ENCODE measurements at places on chromosomes 1 and 21.

- no peak for DNase-seq
Observed at GRCh38 chr21:34814529-34814951, 145.7 kb downstream of the CLIC6 start.

GRCh38 chr1:33501309-33501708 is 28.9 kb downstream of the ZSCAN20 start:
- DNase-seq, result no peak

DNA sequence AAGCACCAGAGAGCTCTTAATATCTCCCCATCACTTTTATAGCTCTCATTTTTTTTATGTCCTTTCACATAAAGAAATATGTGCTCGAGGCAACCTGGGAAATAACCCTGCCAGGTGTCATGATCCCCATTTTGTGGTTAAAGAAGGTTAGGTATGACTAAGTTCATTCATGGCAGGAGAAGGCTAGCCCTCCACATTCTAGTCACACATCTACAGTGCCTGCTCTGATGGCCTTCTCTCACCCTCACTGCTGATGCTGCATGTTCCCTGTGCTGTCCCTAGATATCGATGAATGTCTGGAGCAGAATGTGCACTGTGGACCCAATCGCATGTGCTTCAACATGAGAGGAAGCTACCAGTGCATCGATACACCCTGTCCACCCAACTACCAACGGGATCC is 187.5 kb downstream of the TPR start:
- DNase-seq, result no peak

GRCh38 chr1:246063013-246063616 is 444.0 kb downstream of the SMYD3 start:
- DNase-seq, result no peak

GRCh38 chr1:21030181-21030580 is 146.5 kb downstream of the EIF4G3 start:
- no peak for DNase-seq

GRCh38 chr1:172498857-172499256 is 34.1 kb upstream of the SUCO start:
- no peak for DNase-seq

- DNase-seq, result no peak
Observed at GRCh38 chr1:184485751-184486723, 99.2 kb downstream of the C1orf21 start.

DNA sequence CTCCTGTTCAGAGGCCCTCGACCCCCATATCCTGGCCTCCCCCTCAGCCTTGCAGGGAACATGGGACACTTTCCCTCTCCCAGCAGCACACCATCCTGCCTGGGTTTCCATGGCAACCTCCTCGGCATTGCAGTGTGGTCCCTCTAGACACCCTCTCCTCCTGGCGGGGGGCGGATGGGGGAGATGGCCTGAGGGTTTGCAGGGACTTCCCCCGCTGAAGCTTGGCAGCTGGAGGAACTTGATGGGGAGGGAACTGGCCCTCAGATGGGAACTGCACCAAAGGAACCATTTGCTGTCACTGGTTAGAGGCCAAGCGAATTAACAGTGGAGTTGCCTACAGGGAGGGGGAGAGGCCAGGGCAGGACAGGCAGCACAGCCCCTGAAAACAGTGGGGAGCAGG is 28.7 kb downstream of the RIMS3 start:
- no peak for DNase-seq

- DNase-seq, result no peak
Observed at GRCh38 chr21:20949884-20950283, 48.3 kb upstream of the NCAM2 start.

GRCh38 chr1:50156241-50157010 is 47.7 kb downstream of the ELAVL4 start:
- DNase-seq, result no peak

DNA sequence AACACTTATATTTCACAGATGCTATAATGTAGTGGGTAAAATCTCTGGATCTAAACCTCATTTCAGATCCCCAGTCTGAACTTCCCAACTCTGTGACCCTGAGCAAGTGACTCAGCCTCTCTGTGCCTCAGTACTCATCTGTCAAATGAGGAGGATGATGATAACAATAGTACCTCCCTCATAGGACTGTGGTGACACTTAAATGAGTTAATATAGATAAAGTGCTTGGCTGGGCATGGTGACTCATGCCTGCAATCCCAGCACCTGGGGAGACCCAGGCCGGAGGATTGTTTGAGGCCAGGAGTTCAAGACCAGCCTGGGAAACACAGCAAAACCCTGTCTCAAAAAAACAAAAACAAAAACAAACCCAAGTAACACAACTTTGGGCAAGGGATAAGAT is 4.7 kb upstream of the ECE1 start:
- DNase-seq, result no peak

DNA sequence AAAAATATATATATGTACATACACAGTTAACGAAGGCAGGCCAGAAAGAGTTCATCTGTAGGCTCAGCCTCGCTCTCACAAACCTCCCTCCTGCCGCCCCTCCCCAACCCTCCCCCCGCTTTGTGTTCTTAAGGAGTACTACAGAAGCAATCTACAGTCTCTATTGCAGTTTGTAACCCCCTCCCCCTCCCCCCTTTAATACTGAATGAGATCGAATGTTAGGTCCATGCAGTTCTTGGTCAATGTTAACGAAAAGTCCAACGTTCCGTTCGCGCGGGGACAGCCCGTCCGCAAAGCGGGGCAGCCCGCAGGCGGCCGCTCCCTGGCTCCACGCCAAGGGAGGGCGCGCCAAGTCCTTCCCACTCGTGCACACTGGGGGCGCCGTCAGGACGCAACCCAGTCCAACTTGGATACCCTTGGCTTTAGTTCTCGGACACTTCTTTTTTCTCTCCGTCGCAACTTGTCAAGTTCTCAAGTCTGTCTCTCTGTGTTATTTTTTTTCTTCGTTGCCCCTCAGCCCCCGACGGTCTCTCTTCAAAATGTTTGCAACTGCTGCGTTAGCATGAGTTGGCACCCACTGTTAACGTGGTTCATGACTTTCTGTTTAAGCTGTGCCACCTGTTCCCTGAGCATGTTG is 2.2 kb downstream of the JUN start:
- peak; percentile 71 for DNase-seq

DNA sequence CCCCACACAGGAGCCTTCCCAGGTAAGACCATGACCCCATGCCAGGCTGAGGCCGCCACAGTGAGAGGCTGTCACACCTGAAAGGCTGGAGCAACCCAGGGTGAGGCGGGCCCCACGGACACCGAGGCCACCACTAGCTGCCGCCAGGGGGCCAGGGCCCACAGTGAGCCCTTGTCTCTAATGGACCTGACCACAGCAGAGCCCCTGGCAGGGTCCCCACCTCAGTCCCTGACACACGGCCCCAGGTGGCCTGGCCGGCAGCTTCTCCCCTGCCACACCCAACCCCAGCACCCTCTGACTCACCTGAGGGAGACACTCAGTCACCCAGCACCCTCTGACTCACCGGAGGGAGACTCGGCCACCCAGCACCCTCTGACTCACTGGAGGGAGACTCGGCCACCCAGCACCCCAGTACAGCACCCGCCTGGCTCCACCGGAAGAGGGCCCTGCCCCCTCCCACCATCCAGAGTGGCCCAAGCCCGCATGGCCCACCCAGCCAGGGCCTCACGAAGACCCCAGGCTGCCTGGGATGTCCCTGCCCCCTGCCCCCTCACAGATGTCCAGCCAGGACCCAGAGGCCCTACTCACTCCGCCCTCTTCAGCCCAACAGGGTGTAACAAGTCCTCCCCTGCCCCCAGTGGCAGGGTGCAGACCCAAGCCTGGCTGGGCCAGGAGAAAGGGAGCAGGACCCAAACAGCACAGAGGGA is 4.4 kb downstream of the DVL1 start:
- DNase-seq, result peak; percentile 64

GRCh38 chr21:38524168-38525153 is 26.2 kb upstream of the ERG start:
- DNase-seq, result no peak

DNA sequence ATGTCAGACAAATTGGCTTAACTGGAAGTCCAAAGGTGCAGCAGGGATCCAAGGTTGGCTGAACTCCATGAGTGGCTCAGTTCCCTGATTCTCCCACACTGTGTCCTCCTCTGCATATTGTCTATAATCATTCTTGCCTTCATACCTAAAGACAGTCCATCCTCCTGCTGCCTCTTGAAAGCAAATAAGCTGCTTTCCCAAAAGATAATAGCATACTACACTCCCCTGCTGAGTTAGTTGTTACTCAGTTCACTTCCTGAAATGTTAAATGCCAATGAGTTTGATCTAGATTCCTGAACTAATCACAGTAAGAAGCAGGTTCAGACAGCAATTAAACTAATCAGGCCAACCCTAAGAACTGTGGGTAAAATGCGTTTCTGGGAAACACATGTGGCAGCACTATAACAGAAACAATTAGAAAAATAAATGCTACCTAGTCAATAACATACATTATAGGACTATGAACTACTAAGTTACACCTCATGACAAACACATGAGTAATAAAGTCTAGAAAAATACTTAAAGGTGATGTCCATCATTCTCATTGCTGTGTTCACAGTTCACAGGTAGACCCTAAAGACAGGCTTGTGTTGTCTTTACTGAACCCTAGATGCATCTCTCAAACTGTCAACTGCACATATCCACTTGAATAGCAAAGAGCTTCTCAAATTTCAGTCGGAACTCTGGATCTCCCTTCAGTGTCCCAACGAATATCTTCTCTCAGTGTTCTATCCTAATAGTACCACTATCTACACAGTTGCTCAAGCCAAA is 50.8 kb upstream of the BOLA1 start:
- no peak for DNase-seq

- no peak for DNase-seq
Observed at GRCh38 chr1:238099871-238100270, 209.1 kb upstream of the ZP4 start.

- DNase-seq, result no peak
Observed at GRCh38 chr1:18556364-18556763, 74.3 kb upstream of the PAX7 start.

- DNase-seq, result no peak
Observed at GRCh38 chr1:239212811-239213220, 173.6 kb upstream of the CHRM3 start.

DNA sequence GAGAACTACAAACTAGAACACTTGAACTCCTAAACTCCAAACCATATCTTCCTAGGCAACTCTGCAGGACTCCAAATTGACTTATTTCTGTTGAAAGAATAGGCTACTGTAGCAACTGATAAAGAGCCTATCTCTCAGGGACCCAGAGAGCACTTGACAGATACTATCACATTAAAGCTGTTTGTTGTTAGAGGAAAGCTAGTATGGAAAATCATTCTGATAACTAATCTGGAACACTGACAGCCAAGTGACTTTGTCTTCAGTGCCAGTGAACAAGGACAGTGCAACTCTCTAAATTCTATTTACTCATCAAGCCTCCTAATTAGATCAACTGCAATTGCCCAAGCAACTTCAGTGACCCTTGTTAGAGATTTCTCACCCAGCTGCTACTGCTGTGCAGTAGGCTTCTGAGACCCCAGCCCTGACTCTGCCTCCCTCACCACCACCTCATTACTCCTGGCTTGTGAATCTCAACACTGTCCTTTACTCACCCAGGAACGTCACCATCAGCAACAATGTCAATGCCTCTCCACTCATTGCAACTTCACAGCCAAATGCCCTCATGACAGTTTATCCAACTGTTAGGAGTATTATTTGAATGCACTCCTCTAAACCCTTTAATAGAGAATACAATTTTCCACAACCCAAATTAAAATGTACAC is 7.4 kb upstream of the RGS13 start:
- no peak for DNase-seq

DNA sequence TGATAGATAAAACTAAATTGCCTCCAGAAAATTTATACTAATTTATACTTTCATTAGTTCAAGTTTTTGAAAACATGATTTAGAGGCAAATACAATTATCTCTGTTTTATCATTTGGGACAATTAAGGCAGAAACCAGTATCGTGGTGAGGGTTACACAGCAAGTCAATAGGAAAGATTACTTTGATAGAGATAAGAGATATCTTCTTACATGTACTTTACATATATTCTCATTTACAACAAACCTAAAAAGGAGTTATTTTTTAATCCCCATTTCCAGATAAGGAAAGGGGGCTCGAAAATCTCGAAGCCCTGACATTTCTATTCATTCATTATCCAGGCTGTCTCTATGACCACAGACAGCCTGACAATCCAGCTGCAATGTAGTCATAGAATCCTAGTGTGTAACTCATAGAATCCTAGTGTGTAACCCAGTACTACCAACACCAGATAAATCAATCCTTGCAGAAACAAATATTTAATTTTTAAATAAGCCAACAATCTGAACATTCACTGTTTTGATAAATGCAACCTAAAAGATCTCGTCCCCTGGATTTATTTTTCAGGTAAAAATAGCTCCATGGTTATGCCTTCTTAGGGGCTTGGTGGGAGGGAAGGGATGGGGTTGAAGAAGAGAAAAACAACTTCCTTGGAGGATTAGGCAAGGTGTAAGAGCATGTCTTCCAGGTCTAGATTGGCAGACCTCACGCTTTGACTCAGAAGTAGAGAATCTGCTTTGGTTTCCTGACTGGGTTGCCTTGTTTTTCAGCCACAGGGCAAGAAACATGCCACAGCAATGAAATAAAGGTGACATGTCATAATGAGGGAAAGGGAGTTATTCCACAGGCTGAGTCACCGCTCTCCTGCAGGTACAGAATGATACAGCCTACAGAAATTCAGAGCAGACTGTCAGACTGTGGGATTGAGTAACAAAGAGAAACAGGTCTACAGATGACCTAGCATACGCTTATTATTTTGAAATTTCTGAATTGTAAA is 45.6 kb downstream of the IRF2BP2 start:
- no peak for DNase-seq

- DNase-seq, result no peak
Observed at GRCh38 chr21:29656504-29657239, 283.1 kb downstream of the GRIK1 start.

GRCh38 chr1:220990427-220991339 is 111.4 kb downstream of the HLX start:
- DNase-seq, result no peak

- DNase-seq, result no peak
Observed at GRCh38 chr1:202505356-202505755, 156.9 kb downstream of the PPP1R12B start.

DNA sequence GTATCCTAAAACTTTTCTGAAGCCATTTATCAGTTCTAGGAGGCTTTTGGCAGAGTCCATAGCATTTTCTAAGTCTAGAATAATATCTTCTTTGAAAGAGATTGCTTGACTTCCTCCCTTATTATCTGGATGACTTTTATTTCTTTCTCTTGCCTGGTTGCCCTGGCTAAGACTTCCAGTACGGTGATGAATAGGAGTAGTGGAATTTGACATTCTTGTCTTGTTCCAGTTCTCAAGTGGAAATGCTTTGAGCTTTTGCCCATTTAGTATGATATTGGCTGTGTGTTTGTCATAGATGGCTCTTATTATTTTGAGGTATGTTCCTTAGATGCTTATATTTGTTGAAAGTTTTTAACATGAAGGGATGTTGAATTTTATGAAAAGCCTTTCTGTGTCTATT is 1647.9 kb downstream of the PLA2G4A start:
- no peak for DNase-seq
